ENCODE measurements at places on chromosomes 5 and 9. TPM values are rescaled to one million over a fixed set of nuclear protein-coding genes. Genes with fewer than 3 reads are reported as not detected.

GRCh38 chr5:14581891-14582796 lies 552 bp downstream of the OTULINL start:
- DNase-seq, result peak; percentile 85

DNA sequence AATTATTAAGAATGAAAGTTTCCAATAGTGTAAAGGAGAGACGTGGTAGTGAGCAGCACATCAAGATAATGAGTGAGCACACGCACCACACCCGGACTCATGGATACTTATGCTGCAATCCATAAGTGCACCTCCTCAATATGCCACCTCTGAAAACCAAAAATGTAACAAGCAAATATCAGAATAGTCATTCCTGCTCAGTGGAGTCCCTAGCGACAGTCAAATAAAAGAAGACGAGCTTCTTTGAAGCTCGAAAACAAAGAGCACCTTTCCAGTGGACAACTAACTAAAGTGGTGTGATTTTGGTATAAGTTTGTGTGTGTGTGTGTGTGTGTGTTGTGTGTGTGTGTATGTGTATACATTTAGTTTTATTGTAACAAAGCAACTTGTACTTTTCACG lies 241.3 kb downstream of the DEPDC1B start:
- no peak for DNase-seq

DNA sequence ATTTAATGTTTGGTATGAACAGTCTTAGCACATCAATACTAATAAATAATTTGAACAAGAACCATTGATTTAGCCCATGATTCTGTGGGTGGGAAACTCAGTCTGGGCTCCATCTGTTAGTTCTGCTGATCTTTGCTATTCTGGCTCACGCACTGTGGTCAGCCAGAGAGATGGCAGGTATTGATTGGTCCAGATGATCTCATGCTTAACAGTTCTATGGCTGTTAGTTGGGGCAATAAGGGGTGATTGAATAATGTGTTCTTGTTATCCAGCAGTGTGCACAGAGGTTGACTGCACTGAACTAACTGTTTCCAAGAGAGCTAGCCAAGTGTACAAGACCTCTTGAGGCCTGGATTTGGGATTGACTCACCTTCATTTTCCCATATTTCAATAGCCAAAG lies 824.3 kb downstream of the SEMA5A start:
- no peak for DNase-seq

GRCh38 chr9:69325409-69326212 lies 596 bp downstream of the ENTREP1 start:
- peak; percentile 69 for DNase-seq

DNA sequence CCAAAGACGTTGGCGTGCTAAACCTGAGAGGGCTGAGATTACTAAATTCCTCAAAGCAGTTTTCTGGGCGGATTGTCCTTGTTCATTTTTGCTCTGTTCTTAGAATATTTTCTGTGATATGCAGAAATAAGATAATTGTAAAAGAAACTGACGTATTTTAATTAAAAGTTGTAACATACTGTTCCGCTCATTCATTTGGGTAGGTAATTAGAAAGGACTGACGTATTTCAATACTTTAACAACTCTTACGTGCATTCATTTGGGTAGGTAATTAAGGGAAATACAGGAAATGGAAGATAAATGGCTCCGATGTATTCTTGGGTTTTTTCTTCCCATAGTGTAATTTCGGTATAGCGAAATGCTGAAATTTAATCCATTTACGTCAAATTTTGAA lies 1.1 kb downstream of the OSTF1 start:
- no peak for DNase-seq

GRCh38 chr5:61366497-61367240 lies 34.6 kb downstream of the ZSWIM6 start:
- DNase-seq, result no peak

DNA sequence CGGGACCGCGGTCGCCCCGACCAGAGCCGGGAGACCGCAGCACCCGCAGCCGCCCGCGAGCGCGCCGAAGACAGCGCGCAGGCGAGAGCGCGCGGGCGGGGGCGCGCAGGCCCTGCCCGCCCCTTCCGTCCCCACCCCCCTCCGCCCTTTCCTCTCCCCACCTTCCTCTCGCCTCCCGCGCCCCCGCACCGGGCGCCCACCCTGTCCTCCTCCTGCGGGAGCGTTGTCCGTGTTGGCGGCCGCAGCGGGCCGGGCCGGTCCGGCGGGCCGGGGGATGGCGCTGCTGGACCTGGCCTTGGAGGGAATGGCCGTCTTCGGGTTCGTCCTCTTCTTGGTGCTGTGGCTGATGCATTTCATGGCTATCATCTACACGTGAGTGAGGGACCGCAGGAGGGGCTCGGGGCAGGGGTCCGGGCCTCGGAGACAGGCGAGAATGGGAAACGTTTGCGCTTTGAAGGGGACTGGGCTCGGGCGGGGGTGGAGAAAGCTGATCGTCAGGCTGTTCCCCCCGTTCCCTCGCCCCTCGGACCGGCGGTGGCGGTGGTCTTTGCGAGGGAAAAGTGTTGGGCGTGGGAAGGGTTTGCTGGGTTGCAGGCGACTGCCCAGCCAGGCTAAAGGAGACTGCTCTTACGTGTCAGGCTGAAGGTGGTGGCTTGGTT lies 457 bp downstream of the UGCG start:
- peak; percentile 94 for DNase-seq

- no peak for DNase-seq
Observed at GRCh38 chr5:10324518-10325370, 17.0 kb upstream of the CMBL start.

DNA sequence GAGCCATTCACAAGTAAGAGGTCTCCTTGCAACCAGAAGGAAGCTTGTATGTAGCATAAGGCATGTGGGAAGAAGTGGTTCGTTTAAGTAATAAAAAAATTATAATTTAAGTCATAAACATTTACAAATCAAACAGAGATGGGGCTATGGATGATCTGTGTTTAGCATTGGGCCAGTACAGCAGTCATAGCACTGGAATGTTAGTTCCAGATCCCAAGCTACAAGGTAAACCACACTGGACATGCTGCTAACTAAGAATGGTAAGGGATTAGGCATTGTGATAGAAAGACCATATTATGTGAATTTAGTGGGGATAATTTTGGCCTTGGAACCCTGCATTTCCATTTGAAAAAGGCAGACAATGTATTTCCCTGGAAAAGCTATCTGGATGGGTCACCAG lies 170.4 kb upstream of the KCNN2 start:
- no peak for DNase-seq

CANX gene
- 263 TPM for total RNA-seq

POLR3G gene
- 126 TPM for total RNA-seq

IL5 gene
- not detected for total RNA-seq

All from H7 (cell line).